Chondrocyte (in vitro differentiated cells): ENCODE measurements at places on chromosomes 3 and 15. TPM values are rescaled to one million over a fixed set of nuclear protein-coding genes. Genes with fewer than 3 reads are reported as not detected.

Gene SYNM
- total RNA-seq, result 13.2 to 23.4 TPM (median 22.1 TPM) in 3 replicates

DNA sequence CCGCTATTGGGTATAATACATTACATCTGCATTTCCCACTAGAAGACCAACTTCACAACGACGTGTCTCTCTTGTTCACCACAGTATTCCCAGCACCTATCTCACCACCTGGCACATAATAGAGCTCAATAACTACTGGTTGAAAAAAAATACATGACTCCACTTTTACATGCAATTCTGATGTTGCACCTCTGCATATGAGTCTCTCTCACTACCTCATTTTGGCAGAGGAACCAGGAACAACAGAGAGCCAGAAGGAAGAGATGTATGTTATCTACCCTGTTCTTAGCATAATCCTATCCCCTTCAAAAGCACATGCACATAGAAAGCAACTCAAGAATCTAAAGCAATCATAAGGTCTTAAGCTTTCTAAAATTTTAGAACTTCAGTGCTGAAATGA lies 61.6 kb downstream of the SHQ1 start:
- no peaks in the 10 kb centered on the region for H3K27me3 ChIP-seq
- H3K4me1 ChIP-seq, result no peaks in the 10 kb centered on the region
- H3K4me3 ChIP-seq, result no peak overlapping the region
- DNase-seq, result no peak

Gene SPCS1
- 106 to 135 TPM (median 110 TPM) in 3 replicates for total RNA-seq

Gene CFAP100
- total RNA-seq, result not detected in 3 replicates

DNA sequence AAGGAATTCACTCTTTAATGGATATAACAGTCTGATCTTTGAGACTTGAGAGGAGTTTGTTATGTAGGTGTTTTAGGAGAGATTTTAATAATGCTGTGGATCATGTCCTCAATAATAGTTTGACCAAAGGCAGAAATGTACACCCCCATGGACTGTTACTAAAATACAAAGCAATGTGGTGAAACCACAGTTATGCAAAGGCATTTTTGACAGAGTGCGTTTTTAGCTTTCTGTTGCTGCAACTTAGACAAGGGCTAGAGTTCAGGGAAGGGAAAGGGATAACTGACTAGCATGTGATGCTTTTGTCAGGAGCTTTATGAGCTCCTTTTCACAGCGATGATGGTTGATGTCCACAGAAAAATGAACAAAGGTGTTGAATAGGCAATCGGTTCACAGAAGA lies 3.6 kb upstream of the STARD5 start:
- H3K4me3 ChIP-seq, result no peak overlapping the region
- no peaks in the 10 kb centered on the region for H3K27me3 ChIP-seq
- peaks cover 67% of the 10 kb centered on the region for H3K4me1 ChIP-seq
- H3K27ac ChIP-seq, result peak overlapping the region; percentile 90
- H3K36me3 ChIP-seq, result no peaks in the 10 kb centered on the region

DNA sequence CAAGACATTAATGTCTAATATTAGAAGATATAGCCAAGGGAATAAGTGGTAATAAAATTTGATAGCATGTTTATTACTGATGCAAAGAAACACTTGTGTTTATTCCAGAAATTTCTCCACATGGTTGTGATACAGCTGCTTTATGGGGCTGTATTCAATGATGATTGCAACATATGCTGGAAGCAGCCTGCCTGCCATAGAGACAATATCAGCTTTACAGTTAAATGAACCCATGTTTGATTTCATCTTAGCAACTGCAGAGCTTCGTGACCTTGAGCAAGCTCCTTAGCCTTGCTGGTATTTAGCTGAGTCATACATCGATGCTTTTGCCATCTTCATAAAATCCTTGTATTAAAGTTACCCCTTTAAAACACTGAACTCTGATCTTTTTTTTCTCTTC lies 168.1 kb upstream of the STAC start:
- no peak overlapping the region for H3K27ac ChIP-seq
- no peaks in the 10 kb centered on the region for H3K4me1 ChIP-seq
- H3K27me3 ChIP-seq, result peaks cover 8% of the 10 kb centered on the region
- no peak overlapping the region for H3K4me3 ChIP-seq

DNA sequence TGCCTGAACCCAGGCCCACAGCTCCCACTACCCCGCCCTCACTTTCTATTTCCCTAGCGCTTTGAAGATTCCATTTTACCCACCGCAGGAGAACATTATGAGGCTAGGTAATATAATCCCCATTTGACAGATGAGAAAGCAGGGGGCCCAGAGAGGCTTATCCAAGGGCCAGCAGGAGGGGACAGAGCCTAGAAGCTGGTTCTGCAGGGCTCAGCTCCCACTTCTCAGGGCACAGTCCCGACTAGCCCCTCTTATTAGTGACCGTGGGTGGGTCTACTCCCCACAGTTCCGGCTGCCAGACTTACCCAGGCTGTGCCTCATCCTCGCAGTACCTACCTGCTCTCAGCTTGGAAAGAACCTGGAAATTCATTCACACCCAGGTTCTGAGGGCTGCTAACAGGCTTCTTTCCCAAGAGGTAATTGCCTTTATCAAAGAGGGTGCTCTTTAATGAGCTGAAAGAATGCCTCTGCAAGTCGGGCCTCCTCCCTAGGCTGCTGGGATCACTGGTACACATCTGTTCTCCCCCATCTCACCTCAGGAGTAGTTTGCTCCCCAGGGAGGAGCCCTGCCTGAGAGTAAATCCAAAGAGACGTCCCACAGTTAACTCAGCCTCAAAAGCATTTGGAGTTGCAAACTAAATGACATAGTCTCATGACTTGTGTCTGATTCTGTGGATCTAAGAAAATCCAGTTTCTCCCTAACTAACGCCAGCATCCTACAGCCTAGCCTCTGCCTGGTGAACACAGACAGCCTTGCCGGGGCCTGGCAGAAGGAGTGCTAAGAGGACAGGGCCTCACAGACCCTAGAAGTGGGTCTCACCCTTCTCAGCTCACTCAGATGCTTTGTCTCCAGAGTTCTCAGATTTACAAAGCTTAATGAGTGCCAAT lies 125.0 kb downstream of the CHSY1 start:
- no peak overlapping the region for H3K4me3 ChIP-seq
- H3K4me1 ChIP-seq, result peaks cover 59% of the 10 kb centered on the region

- DNase-seq, result no peak
- H3K36me3 ChIP-seq, result no peaks in the 10 kb centered on the region
- no peak overlapping the region for H3K27ac ChIP-seq
- no peaks in the 10 kb centered on the region for H3K4me1 ChIP-seq
- H3K27me3 ChIP-seq, result peaks cover 7% of the 10 kb centered on the region
Observed at GRCh38 chr15:83928392-83928734, 274.4 kb downstream of the ADAMTSL3 start.

DNA sequence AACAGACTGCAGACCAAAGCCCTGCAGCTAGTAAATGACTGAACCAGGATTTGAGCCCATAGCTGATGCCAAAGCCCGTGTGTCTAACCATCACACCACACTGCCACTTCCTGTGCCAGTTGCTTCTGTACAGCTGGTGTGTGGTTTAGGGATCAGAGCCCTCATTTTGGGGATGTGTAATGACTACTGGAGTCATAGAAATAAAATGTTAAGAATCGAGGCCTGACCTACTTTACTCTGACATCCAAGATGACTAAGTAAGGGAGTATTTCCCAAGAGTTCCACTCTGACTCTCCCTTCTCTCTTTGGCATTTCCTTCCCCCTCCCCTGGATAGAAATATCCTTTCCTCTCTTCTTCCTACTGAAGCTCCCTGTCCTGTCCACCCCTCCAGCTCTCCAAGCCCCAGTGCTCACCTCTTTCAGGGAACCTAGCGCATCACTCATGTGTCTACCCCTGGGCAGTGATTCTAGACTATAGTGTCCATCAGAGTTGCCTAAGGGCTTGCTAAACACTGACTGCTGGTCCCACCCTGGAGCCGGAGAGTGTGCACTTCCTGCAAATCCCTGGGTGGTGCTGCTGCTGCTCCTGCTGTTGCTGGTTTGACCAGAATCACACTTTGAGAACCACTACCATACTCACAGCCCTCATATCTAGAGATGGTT lies 53.8 kb downstream of the MGLL start:
- H3K4me3 ChIP-seq, result peak overlapping the region; percentile 16
- H3K36me3 ChIP-seq, result peaks cover 7% of the 10 kb centered on the region
- DNase-seq, result no peak
- H3K27me3 ChIP-seq, result no peaks in the 10 kb centered on the region

GRCh38 chr15:42404461-42405235 lies 45.3 kb downstream of the CAPN3 start:
- H3K27me3 ChIP-seq, result no peaks in the 10 kb centered on the region
- H3K36me3 ChIP-seq, result peaks cover 2% of the 10 kb centered on the region
- no peak overlapping the region for H3K4me3 ChIP-seq
- H3K4me1 ChIP-seq, result no peaks in the 10 kb centered on the region
- no peak for DNase-seq

DNA sequence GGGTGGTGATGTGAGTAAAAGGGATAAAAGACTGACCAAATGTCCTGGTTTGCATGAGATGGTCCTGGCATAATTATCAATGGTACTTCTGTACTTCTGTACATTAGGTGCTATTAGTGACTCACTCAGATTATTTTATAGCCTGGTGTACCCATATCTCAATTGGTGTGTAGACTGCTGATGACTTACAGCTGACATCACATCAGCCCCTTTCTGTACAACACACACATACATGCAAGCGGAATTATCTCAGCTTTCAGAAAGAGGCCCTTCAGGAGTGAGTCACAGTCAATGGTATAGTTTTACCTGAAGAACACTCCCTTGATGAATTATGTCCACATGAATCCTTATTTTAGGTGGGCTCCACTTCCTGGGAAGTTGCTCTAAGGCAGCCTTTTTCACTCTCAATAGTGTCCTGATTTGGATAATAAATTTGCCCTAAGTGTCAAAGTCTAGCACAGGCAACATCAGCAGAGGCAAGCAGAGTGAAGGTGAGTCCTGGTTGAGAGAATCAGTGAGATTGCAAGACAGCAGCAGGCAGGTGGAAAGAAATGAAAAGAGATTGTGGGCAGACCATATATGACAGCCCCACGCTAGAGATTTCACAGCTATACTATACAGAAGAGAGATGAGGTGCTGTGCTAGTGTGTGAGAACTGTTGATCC lies 137.0 kb downstream of the ZPLD1 start:
- no peak overlapping the region for H3K27ac ChIP-seq
- no peak for DNase-seq
- no peak overlapping the region for H3K4me3 ChIP-seq
- H3K27me3 ChIP-seq, result peaks cover 16% of the 10 kb centered on the region
- no peaks in the 10 kb centered on the region for H3K4me1 ChIP-seq
- no peaks in the 10 kb centered on the region for H3K36me3 ChIP-seq

DNA sequence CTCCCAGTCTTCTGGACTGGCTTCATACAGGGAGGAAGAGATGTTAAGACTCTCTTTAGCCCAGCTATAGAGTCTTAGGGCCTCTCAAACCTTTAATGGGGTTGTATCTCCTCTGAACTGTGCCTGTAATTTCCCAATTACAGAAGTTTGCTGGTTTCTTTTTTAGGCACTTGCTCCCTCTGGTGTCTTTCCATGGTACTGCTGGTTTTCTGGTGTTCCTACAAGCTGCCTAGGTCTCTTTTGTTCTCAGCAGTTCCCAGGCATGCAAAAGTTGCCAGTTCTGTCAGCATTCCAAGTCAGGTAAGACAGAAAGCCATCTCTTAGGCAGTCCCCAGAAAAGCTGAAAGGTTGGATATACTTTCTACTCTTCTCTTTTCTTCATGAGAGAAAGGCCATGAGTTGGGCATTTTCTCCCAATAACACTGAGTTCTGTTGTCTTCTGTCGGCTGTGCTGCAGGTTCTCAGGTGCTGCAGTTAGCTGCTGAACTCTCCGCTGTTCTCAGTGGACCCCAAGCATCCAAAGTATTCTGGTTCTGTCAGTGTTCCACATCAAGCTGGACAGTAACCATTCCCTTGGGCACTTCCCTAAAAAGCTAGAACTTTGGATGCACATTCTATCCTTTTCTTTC lies 54.4 kb upstream of the EHHADH start:
- no peaks in the 10 kb centered on the region for H3K4me1 ChIP-seq
- no peaks in the 10 kb centered on the region for H3K27me3 ChIP-seq
- H3K36me3 ChIP-seq, result peaks cover 32% of the 10 kb centered on the region
- no peak overlapping the region for H3K27ac ChIP-seq
- no peak for DNase-seq

DNA sequence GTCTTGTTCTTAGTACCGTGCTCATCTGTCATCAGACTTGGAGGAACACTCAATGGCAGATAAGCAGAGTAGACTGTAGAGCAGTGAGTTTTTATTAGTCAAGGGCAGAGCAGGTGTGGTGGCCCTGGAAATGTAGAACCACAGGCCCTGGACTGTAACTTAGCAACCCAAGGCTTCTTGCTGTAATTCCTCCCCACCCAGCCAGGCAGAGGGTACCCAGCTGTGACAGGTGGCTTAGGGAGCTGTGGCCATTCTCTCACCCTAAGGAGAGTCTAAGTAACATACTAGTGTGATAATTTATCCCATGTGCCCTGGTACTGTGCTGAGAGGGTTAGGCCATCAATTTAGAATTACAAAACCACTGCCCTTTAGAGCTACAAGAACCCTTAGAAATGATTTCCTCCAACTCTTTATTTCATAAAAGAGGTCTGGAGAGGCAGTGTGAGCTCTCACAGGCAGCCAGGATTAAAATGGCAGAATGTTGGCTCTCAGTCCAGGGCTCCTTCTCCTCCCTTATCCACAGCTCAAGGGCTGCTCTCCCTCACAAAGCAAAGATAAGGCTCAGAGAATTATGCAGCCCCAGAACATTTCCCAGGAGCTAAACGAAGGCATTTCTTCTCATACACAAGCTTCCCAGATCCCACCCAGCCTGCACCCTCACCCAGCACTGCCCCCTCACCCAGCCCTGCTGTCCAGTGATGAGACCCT lies 3.0 kb downstream of the POMGNT2 start:
- no peak overlapping the region for H3K27ac ChIP-seq
- peaks cover 11% of the 10 kb centered on the region for H3K4me1 ChIP-seq
- no peaks in the 10 kb centered on the region for H3K27me3 ChIP-seq
- no peak for DNase-seq

GRCh38 chr3:75727985-75728384 lies 57.4 kb downstream of the ZNF717 start:
- peaks cover 48% of the 10 kb centered on the region for H3K36me3 ChIP-seq
- H3K27me3 ChIP-seq, result no peaks in the 10 kb centered on the region
- no peaks in the 10 kb centered on the region for H3K4me1 ChIP-seq

Gene GOLGA6L7
- not detected in 3 replicates for total RNA-seq

Gene C3orf85
- not detected in 3 replicates for total RNA-seq

GRCh38 chr15:46701346-46701745 lies 1016.0 kb upstream of the SEMA6D start:
- no peaks in the 10 kb centered on the region for H3K27me3 ChIP-seq
- H3K4me1 ChIP-seq, result no peaks in the 10 kb centered on the region
- no peak for DNase-seq
- no peak overlapping the region for H3K4me3 ChIP-seq

GRCh38 chr3:127755305-127755681 lies 67.0 kb downstream of the MGLL start:
- no peak for DNase-seq
- H3K36me3 ChIP-seq, result peaks cover 7% of the 10 kb centered on the region
- H3K27ac ChIP-seq, result no peak overlapping the region
- H3K27me3 ChIP-seq, result no peaks in the 10 kb centered on the region

Gene ATP13A4
- total RNA-seq, result not detected in 3 replicates

DNA sequence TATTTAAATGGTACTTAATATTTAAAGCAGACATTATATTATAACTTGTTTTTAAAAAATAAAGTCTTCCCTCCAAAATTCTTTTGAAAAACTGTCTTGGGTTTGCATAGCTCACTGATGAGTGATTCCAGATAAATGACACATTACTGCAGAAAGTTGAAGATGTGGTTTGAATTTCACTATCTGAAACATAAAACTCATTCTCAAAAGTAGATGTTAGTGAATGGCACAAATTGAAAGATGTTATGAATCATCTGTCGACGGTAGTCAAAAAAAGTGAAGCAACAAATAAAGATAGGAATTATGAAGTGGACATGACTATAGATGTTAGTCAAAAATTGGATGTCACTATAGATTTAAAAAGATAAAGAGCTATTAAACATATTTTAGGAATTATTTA lies 280.5 kb downstream of the GAP43 start:
- no peak overlapping the region for H3K27ac ChIP-seq
- H3K36me3 ChIP-seq, result no peaks in the 10 kb centered on the region
- H3K4me1 ChIP-seq, result peaks cover 3% of the 10 kb centered on the region
- no peak for DNase-seq
- H3K27me3 ChIP-seq, result no peaks in the 10 kb centered on the region
